ENCODE measurements at places on chromosomes 11 and 22.

- no peak for DNase-seq
Measured at GRCh38 chr22:37893583-37893983, 12.5 kb upstream of the MICALL1 start.

GRCh38 chr11:66317322-66317722, 478 bp upstream of the CD248 start:
- no peak for DNase-seq

DNA sequence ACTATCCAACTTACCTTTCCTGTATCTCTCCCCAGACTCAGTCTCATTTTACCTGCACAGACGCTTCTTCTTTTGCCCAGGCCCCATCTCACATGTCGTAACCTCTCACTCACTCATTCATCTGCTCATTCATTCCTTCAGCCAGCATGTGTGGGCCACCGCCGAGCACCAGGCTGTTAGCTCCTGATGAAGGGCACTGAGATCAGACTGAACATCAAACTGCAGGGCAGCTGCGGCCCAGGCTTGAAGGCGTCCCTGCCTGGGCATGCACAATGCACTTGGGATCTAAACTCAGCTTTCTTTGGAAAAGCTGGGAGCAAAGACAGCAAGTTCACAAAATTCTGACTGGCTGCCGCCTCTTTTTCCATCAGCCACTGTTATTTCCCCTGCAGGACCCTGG, 1456.3 kb downstream of the BRD1 start:
- no peak for DNase-seq

DNA sequence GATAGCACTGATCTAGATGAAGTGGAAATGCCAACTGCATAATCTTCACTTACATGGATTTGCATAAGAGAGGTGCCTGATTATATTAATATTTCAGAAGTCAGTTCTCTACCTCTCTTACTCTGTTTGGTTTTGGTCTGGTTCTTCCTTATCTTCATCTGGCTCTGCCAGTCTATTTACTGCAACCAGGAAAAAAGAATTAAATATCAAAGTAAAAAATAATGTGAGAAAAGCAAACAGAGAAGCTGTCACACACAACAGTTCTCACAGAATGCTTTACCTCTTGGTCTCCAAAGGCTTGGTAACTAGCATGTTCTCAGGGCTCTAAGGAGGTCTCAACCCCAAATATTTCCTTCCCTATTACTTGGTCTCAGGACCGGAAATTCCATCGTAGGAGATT, 6.7 kb downstream of the VSIG10L2 start:
- no peak for DNase-seq

- DNase-seq = no peak
Measured at GRCh38 chr11:7489376-7489775, 4.1 kb downstream of the OLFML1 start.

DNA sequence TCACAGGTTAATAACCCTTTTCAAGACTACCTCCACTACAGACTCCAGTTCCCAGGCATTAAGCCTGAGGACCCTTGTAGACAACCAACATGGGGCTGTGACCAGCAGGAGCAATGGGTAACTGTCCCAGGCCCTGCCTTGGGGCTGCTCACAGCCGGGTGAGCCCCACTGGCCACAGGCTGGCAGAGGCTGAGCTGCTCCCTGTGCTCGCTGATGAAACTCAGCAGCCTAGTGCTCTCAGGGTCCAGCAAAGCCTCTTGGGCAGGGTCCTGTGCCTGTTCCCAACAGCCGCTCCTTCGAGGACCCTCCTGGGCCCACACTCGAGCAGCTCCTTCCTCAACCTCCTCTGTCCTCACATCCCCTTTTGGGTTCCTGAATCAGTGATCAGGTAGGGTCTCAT, 99.8 kb downstream of the VPREB1 start:
- no peak for DNase-seq

- no peak for DNase-seq
Measured at GRCh38 chr22:46462726-46463371, 74.6 kb downstream of the CELSR1 start.

- DNase-seq = no peak
Measured at GRCh38 chr11:123011510-123011909, 29.9 kb upstream of the BSX start.

DNA sequence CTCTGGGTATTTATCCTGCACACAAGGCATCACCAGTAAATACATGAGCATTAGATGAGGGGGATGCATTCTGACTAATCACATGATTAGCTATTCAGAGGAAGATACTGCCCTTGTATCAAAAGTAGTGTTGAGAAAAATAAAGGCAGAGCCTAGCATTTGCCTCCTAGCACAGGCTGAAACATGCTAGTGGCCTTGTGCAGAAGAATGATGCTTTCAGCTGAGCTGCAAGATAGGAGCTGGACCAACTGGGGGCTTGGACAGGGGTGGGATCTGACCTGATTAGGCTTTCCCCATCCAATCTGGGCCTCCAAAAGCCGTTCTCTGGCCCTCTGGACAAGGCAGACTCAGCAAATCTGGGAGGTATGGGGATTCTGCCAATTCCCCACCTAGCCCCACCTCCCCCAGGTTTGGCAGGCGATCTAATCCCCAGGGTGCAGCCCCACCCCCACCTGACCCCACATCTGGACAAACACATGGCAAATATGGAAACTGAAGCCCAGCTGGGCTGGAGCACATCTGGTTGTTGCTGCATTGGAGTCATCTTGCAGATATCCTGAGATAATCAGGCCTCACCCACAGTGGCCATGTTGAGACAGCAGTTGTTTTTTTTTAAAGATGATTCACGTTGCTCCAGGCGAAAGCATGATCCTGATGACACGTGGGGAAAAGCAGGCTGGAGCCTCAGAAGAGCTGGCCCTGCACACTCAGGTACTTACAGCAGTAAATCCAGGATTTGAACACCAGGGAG, 4.4 kb upstream of the MISFA start:
- no peak for DNase-seq

Measured in breast epithelium (tissue), 4 donors.